NCI-H1436 treated with DMSO at 0.1 percent for 48 hours (cell line): ENCODE measurements at places on chromosomes 5 and 9.

DNA sequence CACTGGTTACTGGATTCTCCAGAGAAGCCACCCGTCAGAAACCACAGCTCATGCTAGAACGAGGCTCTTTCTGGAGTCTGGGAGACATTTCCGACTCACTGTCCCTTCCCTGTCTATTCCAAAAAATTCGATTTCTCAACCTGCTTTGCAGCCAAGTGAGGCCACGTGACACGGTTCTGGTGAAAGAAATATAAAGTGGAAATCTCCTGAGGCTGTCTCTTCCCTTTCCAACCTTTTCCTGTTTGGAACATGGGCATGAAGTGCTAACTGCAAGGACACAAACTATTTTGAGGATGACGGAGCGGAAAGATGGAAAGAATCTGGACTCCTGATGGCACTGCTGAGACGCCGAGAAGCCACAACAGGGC lies 6.1 kb upstream of the PTGS1 start:
- DNase-seq, result no peak

DNA sequence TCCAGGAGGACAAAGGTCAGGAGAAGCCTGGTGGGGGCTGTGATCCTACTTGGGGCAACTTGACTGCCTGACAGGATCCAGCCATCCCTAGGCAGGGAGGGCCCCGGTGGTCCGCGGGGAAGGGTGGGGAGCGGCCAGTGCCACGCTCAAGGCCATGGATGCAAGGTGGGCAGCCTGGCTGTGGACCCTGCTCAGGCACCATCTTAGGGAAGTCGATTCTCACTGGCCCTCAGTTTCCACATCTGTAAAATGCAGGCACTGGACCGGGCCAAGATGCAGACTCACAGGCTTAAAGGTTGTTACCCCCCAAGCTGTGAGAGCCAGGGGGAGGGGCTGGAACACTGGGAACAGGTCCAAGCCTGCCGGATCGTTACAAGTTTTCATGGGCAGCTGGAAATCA lies 8.7 kb upstream of the DOLPP1 start:
- no peak for DNase-seq

- DNase-seq, result no peak
These were observed 208.1 kb downstream of the FANCC start for GRCh38 chr9:95109456-95109855.

GRCh38 chr5:56166671-56167385 lies 66.3 kb downstream of the ANKRD55 start:
- DNase-seq, result no peak

DNA sequence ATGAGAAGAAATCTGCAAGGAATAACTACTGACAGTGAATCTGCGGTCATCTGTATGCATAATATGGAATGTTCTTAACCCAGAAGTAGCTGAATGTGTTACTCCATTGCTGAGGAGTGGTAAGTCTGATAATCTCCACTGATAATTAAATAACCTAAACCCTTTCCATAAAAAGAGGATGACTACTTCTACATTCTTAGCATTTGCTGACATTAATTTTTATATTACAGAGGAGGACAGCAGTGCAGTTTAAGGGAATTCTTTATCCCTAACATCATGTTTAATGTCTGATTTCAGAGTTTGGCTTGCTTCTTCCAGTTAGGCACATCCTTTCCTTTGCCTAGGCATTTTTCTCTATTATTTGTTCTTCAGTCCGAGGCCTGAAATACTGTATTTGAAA lies 52.2 kb downstream of the CDC42SE2 start:
- DNase-seq, result no peak

- DNase-seq, result no peak
These were observed 507.8 kb upstream of the MPDZ start for GRCh38 chr9:13787234-13787833.

GRCh38 chr5:128962211-128962610 lies 3.1 kb upstream of the SLC27A6 start:
- DNase-seq, result no peak

- DNase-seq, result no peak
These were observed 14.4 kb downstream of the SLC25A51 start for GRCh38 chr9:37889536-37889935.

- DNase-seq, result no peak
These were observed 22.4 kb downstream of the BOD1 start for GRCh38 chr5:173594061-173594460.

DNA sequence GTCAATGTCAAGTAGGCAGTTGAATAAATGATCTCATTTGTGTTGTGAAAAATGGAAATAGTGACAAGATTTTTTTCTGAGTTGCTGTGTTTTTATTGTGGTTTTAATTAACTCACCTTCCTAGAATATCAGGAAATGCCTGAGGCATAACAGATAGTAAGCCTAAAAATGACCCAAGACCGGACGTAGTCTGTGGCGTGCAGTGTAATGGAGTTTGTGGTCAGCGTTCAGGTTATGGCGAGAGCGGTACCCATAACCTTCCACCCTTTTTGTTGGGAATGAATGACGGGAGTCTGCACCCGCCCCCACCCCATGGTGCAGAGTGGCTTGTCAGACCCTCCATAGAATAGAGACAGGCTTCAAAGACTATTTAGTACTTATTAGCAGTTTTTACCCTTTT lies 119.3 kb downstream of the GALNT10 start:
- no peak for DNase-seq

DNA sequence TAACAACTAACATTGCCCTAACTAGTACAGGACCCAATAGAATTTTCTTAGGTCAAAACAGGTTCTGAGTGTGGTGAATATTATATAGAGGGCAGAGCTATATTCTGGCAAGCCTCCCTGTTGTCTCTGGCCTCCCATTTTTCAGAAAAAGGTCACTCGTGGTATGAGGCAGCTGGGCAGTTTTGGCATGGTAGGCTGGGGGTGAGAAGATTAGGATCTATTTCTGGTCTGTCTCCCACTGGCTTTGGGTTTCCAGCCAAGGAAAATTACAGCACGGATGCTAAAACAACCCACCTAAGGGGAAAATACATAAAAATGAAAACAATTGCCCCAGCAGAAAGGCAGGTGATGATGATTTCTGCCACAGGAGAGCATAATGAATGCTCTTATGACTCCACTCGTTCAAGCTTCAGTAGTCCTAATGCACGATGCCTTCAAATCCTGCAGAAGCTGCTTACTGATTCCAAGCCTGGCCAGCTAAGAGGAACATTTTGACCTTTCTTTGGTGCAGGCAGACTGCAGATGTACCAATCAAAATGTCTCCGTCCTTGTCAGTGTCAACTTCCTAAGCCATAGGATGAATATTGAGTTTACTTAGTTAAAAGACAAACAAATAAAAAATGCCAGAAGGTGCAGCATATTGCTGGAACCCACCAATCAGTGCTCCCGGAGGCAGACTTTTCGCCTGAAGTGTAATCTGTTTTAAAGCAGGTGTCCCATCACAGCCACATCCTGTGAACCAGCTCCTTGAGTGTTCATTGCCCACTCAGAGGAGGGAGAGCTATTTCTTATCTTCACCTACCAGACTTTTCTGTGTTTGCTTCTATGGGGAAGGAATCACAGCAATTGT lies 435.4 kb downstream of the ZSWIM6 start:
- DNase-seq, result no peak

DNA sequence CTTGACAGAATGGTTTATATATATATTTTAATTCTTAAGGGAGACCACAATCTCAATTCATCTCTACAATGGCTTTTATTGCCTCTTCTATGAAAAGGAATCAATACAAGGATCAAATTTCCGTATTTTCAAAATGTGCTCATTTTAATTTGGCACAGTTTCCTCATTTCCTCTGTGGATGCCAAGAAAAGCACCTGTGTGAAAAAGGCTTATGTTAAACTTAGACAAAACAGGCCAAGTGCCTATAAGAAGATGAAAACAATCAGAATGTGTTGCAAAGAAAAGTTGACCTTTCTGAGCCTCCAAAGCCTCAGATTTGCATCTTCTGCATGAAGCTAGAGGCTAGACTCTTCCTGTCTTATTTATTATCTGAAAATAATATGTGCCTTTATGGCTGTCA lies 173.7 kb upstream of the SLC12A2 start:
- no peak for DNase-seq

- DNase-seq, result no peak
These were observed 17.9 kb upstream of the RPS23 start for GRCh38 chr5:82295959-82296531.

GRCh38 chr5:132116072-132116471 lies 42.5 kb downstream of the CSF2 start:
- no peak for DNase-seq

- DNase-seq, result no peak
These were observed 15.0 kb upstream of the GPX3 start for GRCh38 chr5:151005187-151005949.

GRCh38 chr9:131432597-131433301 lies 38.9 kb downstream of the PRRC2B start:
- DNase-seq, result no peak

- no peak for DNase-seq
These were observed 174.5 kb upstream of the SLC12A2 start for GRCh38 chr5:127909066-127909465.

GRCh38 chr5:98163796-98164493 lies 609.5 kb upstream of the RGMB start:
- DNase-seq, result no peak

DNA sequence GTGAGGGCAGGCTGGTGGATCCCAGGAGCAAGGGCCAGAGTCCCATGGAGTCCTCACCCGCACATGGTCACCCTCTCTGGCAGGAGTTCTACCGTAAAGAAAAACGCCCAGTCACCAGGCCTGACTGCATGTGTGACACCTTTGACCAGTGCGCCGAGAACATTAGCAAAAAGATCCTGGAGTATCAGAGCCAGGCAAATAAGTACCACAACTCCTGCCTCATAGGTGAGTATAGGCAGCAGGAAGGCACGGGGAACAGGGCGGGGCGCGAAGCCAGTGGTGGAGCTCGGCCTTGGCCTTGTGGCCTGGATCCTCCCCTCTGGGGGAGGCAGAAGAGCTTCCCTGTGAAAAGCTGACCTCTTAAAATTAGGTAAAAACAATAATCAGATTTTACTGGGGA lies 45.4 kb upstream of the TDRD7 start:
- no peak for DNase-seq

- no peak for DNase-seq
These were observed 10.7 kb upstream of the IL17B start for GRCh38 chr5:149389552-149390495.

- no peak for DNase-seq
These were observed 48.2 kb downstream of the ABCA1 start for GRCh38 chr9:104879555-104880309.

GRCh38 chr5:170681013-170681433 lies 102.5 kb upstream of the GABRP start:
- no peak for DNase-seq

DNA sequence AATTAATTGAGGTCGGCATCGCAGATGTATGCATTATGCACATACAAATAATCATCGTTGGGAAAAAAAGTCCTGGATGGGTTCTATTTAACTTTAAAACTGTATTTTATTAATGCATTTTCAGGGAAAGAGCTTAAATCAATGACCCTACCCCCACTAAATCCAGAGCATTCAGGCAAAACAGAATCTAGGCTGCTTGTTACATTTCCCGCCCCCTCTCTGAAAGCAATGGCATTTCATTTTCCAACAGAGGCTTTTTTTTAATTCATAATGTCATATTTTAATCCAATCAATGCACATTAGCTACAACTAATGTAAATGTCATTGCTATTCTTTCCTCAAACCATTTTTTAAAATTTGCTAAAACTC lies 117.4 kb upstream of the GRIA1 start:
- no peak for DNase-seq

- DNase-seq, result no peak
These were observed 140.2 kb downstream of the TMC1 start for GRCh38 chr9:72661401-72662135.

- DNase-seq, result no peak
These were observed 446.4 kb downstream of the KIF4B start for GRCh38 chr5:155459889-155460500.

GRCh38 chr5:177447066-177447610 lies 524 bp downstream of the PRR7 start:
- no peak for DNase-seq

DNA sequence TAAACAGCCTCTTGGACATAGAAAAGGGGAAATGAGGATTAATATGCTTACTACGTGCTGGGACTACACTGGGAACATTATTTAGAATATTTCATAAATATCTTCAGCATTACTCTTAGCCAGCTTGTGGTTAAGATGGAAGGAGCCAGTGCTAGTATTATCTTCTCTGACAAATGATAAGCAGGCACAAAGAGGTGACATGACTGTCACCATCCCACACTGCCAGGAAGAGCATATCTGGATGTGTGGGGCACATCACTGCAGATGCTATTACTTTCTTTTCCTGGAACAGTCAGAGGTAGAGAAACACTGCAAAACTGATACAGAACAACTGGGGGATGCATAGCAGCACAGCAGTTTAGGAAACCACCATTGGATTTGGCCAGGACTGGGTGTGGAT lies 281.0 kb upstream of the TNC start:
- no peak for DNase-seq

DNA sequence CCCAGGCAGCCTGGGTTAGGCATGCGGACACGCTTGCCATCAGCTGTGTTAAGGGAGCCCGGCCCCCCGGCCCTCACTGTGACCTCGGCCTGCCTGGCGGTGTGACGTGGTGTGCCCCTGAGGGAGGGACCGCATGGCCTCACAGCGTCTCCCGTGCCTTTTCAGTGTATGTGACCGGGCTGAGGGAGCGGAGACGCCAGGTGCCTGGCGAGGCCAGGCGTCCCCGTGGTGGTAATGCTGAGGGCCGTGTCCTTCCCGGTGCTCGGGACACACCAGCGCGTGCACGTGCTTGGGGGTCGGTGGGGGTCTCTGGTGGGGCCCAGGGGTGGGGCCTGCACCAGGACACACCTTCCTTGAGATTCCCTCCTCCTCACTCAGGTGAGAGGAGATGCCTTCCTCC lies 10.9 kb downstream of the RNU6ATAC start:
- DNase-seq, result no peak

DNA sequence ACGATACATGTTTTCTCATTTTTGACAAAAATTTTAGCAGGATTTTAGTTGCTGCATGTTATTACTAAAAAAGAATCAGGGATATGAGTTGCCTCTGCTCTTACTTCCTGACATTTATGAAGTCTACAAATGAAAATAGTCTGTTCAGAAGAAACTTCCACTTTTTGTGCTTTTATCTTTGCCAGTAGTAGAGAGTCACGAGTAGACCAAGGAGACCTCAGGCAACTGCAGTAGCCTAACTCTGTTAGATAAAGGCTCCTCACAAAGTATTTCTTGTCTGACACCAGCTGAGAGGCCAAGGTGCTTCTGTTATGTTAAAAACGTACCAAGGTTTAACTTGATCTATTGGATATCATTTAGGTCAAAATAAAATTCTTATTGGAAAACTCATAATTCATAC lies 333.9 kb downstream of the NR2F1-AS1 start:
- no peak for DNase-seq

DNA sequence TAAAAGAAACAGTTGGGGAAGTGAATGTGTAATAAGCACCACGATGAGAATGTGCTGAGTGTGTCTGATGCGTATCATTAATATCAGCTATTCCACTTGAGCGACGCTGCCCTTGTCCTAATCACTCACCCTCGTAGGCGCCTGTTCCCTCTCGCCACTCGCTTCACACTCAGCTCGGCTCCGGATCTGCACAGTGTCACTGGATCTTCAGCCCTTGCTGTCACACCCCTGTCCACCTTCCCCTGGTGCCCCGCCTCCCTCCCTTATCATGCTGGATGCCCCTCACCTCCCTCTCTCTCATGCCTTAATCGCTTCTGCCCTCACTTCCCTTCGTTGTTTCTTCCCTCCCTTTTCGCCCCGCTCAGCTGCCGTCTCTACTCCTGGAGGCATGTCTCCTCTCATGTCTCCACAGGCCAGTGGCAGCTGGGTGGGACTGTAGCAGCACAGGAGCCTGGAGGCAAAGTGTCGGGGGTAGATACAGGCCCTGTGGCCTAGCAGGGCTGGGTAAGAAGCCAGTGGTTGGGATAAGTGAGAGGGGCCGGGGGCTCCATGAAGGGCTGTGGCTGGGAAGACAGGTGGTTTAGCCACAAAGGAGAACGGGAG lies 43.5 kb downstream of the ANKDD1B start:
- no peak for DNase-seq
